CD4-positive, alpha-beta T cell treated with Interleukin-4 for 4 hours (primary cell): ENCODE measurements at places on chromosomes 11 and 22.

GRCh38 chr11:114426280-114426679 lies 13.0 kb upstream of the REXO2 start:
- no peak for DNase-seq

DNA sequence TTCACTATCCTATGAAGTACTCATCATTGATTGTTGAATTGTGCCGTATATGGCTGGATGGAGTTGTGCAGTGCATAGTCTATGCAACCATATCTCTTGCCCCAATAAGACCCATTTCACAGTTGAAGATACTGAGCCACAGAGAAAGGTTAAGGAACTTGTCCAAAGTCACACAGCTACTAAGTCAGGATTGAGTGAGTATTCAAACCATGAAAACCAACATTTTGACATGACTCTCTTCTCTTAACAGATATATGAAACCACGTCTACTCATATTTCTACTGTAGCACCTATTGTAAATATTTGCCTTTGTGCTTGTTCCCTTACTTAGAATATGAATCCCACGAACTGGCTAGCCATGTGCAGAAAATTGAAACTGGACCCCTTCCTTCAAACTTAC lies 58.1 kb downstream of the MAML2 start:
- no peak for DNase-seq

DNA sequence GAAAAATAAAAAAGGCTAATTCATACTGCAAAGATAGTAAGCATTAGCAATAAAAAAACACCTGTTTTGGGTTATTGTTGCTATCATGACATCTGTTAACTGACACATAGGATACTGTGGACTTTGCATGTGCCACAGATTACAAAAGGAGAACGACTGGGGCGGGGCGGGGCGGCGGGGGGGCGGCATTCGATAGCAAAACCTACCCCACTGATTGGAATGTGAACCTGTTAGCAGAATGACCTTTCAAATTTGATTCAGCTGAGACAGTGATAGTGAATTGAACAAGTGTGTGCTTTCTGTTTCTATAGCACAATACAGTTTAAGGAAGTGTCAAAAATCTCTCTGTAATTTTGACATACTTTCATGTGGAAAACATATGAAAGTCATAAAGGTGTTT lies 14.9 kb downstream of the MMP20 start:
- DNase-seq = no peak

GRCh38 chr11:12402691-12403120 lies 25.3 kb downstream of the PARVA start:
- no peak for DNase-seq

DNA sequence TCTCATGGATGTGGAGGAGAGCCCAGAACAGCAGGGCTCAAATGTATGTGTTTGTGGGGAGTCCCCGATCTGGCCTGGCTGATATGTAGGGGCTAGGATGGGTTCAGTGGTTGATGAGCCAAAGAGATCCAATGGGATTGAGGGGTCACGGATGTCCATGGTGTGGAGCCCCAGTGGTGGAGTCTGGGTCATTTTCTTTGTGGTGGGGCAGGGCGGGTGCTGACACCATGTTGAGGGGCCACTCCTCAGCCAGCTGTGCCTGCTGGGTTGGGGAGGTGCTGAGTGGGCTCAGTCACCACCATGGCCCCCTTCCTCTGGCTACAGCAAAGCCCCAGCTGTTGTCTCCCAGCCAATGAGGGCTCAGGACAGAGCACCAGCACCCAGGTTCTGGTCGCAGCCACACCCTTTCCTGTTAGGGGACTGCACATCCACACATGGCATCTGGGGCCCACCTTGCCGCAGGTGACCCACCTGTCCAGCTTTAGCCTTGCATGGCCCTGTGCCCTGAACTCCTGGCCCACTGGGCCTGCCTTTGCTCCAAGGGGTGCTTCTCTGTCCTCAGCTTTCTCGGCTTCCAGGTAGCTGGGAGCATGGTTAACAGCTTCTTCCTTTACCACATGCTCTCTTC lies 3.2 kb upstream of the GNAZ start:
- no peak for DNase-seq

DNA sequence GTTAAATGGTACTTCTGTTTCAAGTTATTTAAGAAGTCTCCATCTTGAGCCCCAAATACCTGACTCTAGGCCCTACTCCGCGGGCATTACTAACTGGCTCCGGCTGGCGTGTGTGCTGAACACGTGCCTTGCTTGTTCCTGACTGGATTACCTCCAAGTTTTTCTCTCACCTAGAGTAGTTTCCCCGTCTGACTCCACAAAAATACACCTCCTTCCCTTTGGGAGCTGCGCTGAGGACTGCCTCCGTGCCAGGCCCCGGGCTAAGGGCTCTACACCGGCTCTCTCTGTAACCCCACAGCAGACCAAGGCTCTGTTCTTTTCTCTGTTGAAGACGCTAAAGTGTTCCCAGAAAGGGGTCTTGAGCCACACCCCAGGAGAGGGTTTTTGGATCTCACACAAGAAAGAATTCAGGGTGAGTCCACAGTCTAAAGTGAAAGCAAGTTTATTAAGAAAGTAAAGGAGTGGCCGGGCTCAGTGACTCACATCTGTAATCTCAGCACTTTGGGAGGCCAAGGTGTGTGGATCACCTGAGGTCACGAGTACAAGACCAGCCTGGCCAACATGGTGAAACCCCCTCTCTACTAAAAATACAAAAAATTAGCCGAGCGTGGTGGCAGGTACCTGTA lies 61.8 kb downstream of the ANO1 start:
- DNase-seq = no peak

DNA sequence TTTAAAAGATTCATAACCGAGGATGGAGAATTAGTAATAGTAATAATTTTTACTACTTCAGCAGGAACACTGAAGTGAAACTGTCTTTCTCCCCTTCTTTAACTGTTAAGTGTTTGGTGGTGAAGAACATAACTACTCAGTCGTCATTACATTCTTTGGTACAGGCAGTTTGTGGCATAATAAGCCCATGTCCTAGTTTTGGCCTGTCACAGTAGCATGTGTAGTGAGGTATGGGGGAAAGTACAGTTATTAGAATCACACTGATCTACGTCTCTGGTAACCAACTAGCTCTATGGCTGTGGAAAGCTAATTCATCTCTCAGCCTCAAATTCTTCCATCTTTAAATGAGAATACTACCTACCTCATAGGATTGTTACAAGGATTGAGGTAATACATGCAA lies 71.8 kb downstream of the RBFOX2 start:
- DNase-seq = no peak

DNA sequence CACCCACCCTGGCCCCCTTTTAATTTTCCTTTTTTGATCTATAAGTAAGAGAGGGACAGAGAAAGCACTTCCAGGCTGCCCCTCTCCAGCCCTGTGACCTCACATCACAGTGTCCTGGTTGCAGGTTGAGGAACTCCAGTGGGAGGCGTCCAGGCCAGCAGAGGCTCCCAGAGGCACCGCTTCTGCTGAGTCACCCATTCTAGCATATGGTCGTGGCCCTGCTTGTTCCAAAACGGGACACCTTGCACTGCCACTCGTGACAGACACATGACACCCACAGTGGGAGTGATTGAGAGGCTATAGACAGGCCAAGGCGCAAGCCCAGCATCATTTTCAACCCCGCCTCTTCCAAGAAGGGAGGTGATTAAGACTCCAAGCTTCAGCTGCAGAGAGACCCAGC lies 16.0 kb upstream of the TMPRSS4 start:
- no peak for DNase-seq

DNA sequence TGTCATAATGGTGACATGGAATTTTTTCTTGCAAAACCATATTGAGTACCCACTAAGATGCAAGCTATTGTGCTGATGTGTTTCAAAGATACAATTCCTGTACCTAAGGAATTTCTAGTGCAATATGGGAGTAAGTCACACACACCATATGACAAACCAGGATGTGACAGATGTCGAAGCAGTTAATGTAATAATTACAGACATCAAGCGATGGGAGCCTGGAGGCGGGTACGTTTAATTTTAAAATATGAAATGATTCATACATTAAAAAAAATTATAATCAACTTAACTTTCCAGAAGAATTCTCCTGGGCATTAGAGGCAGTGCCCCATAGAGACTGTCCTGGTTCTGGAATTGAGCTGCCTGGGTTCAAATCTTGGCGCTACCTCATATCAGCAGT lies 6.0 kb downstream of the SYCE3 start:
- no peak for DNase-seq

- DNase-seq = no peak
Measured at GRCh38 chr22:29348956-29349355, 33.5 kb upstream of the RASL10A start.

DNA sequence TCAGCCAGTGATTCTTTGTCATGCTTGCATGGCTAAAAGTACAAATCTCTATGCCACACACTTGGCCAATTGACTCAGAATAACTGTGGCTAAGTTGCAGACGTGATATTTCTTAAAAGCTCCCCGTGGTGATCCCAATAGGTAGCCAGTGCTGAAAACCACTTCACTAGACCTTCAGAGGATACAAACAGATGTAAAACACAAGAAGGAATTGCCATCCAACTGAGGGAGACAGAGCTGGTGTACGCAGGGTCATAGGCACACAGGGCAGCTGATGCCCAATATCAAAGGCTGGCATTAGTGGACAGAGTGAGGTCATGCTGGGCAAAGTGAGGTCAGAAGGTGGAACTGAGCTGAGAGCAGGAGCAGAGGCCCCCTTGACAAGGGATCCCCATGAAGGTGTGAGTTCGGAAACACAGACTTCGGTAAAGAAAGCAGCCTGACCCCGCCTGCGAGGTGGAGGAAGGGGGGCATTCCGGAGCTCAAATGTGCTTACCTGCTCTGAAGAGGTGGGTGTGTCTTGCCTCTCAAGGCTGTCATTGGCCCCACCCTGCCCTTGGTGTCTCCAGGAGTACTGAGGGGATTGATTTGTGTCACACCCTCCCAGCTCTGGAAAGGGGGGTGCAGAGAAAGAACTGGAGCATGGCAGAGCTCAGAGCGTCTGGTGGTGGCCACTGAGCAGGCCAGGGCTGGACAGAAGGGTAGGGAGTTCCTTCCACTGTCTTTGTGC lies 344.9 kb upstream of the B3GAT1 start:
- DNase-seq = no peak

- DNase-seq = no peak
Measured at GRCh38 chr11:44766112-44766971, 39.6 kb downstream of the TSPAN18 start.

GRCh38 chr11:726278-727220 lies 20.5 kb downstream of the EPS8L2 start:
- DNase-seq = peak; percentile 47

DNA sequence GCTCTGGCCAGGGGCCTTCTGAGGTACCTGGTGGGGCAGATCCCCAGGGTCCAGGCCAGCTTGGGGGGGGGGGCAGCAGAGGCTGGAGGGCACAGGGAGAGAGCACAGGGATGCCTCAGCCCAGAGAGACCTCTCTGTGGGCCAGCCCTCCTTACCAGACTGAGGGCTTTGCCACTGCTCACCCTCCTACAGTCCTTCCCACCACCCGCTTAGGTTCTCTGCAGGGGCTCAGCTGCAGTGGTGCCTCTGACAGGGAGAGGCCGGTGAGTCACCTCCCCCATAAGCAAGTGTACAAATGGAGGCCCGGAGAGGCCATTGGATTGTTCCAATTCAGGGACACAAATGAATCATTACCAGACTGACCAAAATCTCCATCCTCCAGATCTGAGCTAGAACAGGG lies 68.1 kb upstream of the LMO1 start:
- no peak for DNase-seq

DNA sequence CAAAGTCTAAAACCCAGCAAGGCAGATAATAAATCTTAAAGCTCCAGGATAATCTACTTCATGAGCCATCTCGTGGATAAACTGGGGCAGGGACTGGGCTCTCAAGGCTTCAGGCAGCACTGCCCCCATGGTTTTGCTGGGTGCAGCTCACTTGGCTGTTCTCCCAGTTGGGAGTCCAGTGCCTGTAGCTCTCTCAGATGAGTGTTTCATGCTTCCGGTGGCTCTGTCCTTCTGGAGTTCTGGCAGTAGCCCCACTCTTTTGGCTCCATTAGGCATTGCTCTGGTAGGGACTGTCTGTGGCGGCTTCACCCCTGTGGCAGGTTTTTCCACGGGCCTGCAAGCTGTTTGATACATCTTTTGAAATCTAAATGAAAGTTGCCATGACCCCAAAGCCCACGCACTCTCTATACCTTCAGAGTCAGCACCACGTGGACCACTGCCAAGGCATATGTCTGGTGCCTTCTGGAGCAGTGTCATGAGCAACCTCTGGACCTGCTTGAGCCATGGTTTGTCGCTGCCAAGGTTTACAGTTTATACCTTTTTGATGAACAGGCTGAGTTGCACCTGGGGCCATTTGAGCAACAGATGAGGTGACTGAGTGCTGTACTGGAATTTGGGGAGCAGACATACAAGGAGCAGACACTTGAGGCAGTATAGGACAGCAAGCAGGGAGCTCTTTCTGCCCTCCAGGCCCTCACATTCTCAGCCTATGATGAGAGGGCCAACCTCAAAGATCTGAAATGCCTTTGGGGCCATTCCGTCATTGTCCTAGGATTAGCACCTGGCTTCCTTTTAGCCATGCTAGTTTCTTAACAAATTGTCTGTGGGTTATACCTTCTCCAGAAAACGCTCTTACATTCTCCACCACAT lies 48.6 kb downstream of the MTNR1B start:
- DNase-seq = no peak

DNA sequence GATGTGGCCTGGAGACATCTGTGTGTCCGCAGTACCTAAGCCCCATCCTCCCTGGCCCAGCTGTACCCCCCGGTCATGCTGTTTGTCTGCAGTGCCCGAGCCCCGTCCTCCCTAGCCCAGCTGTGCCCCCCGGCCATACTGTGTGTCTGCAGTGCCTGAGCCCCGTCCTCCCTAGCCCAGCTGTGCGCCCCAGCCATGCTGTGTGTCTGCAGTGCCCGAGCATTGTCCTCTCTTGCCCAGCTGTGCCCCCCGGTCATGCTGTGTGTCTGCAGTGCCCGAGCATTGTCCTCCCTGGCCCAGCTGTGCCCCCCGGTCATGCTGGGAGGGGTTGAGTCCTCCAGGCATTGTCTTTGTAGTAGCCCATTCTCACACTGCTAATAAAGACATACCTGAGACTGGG lies 7.6 kb upstream of the ARSA start:
- DNase-seq = no peak

DNA sequence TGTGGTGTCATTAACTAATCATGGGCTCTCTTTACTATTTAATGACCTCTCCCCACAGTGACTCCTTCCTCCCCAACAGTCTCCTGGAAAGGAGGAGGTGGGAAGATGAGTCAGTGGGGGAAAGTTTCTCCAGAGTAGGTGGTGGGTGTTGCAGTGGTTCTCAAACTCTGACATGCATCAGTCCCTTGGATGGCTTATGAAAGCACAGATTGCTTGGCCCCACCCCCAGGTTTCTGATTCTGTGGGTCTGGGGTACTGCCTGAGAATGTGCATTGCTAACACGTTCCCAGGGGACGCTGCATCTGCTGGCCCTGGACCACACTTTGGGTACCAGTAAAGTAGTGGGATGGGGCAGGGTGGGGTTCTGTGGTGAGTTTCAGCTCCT lies 9.8 kb downstream of the CD82 start:
- no peak for DNase-seq

- no peak for DNase-seq
Measured at GRCh38 chr11:87743007-87743406, 432.2 kb downstream of the RAB38 start.
